ENCODE measurements at places on chromosomes 7 and 10.

DNA sequence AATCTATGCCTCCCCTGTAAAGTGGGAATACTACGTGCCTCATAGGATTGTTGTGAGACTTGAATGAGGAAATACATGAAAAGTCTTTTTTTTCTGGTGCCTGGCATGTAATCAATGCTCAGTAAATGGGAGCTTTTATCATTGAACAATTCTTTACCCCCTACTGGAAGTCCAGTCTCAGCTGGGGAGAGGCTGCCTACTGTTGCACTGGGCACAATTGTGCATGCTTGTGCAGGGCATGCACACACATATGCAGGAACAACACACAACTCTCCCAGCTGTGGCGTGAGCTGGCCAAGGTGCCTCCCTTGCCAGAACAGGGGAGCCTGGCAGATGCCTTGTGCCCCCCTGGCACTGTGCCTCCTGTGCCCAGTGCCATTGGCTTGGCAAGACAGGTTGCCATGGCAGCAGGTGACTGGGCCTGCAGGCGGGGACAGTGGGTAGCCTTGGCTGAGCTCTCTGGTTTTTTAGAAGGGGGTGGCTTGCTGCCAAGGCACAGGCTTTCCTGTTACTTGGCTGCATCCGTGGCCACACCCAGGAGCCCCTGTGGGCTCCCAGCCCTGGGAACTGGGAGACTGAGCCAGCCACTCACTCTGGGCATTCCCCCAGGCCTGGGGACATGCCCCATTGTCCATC lies 16.1 kb upstream of the PALD1 start:
- DNase-seq = peak; percentile 44

- no peak for DNase-seq
Measured at GRCh38 chr7:120869700-120870099, 11.8 kb upstream of the TSPAN12 start.

DNA sequence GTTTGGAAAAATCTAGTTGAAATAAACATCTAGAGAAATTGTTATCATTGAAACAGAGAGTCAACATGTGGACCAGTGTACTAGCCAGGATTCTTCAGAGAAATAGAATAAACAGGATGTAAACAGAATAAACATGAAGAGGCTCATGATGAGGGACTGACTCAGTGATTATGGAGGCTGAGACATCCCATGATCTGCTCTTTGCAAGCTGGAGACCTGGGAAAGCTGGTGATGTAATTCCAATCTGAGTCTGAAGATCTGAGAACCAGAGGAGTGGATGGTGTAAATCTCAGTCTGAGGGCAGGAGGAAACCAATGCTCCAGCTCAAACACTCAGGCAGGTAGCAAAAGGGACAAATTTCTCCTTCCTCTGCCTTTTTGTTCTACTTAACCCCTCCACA lies 62.9 kb upstream of the FAM180A start:
- no peak for DNase-seq

- DNase-seq = no peak
Measured at GRCh38 chr10:26385443-26385842, 52.7 kb upstream of the APBB1IP start.

DNA sequence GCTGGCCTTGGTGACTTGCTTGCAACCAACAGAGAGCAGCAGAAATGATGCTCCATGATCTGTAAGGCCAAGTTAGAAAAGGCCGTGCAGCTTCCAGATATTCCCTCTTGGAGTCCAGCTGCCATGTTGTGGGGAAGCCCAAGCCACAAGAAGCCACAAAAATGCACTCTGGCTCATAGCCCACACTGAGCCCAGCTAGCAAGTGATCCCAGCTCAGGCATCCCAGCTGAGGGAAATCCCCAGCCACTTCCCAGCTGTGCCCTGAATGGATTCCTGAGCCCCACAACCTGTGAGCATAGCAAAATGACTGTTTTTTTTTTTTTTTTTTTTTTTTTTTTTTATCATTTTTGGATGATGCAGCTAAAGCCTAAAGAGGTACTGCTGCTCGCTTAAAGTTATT lies 11.1 kb upstream of the SDK1 start:
- no peak for DNase-seq

GRCh38 chr10:121593281-121594075 lies 4.8 kb downstream of the FGFR2 start:
- no peak for DNase-seq

GRCh38 chr7:84363741-84364140 lies 169.2 kb upstream of the SEMA3A start:
- DNase-seq = no peak

GRCh38 chr10:92530891-92531535 lies 42.9 kb downstream of the IDE start:
- no peak for DNase-seq

GRCh38 chr10:133123050-133123745 lies 35.5 kb downstream of the ADGRA1 start:
- DNase-seq = no peak

GRCh38 chr10:132904181-132904813 lies 38.1 kb downstream of the CFAP46 start:
- peak; percentile 38 for DNase-seq

- no peak for DNase-seq
Measured at GRCh38 chr10:133103311-133103910, 15.7 kb downstream of the ADGRA1 start.

GRCh38 chr7:102874166-102874829 lies 38.5 kb upstream of the LRRC17 start:
- DNase-seq = peak; percentile 83

DNA sequence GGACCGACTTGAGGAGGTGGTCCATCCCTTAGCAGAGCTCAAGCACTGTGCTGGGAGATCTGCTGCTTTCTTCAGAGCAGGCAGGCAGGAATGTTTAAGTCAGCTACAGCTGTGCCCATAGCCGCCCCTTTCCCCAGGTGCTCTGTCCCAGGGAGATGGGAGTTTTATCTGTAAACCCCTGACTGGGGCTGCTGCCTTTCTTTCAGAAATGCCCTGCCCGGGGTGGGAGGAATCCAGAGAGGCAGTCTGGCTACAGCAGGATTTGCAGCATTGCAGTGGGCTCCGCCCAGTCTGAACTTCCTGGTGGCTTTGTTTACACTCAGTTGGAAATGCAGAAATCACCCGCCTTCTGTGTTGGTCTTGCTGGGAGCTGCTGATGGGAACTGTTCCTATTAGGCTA lies 51.2 kb upstream of the SEMA3A start:
- no peak for DNase-seq

GRCh38 chr7:108623220-108623619 lies 53.5 kb downstream of the DNAJB9 start:
- no peak for DNase-seq

GRCh38 chr7:79880312-79880711 lies 254.3 kb upstream of the GNAI1 start:
- no peak for DNase-seq

DNA sequence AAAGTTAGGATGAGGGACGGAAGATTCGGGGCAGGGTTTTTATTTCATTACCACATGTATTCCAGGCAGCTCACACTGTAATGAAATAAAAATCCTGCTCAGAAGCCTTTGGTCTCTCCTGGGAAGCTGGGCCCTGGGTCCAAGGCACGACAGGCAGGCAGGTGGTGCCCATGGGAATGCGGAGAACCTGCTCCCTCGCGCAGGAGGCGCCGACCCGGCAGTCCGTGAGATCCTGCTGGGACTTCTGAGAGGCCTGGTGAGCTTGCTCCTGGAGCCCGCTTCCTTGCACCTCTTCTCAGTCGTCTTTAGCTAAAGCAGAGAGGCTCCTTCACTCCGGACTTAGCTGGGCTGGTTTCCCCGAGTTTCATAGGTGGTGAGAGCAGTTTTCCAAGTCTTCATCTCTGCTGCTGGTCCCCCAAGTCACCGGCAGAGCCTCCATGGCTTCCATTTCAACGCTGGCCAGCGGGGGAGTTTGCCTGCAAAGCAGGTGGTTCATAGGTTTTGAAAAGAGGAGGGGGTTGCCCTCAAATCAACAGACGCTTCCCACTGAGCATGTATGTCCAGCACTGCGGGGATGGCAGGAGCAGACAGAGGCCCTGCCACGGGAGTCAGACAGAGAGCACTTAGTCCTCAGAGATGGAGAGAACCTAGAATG lies 24.5 kb downstream of the IL15RA start:
- DNase-seq = no peak

- DNase-seq = no peak
Measured at GRCh38 chr10:33743429-33743857, 409.0 kb upstream of the NRP1 start.

- peak; percentile 96 for DNase-seq
Measured at GRCh38 chr10:89327803-89328441, at the start of gene IFIT3. TSS of gene IFIT3 (plus strand) at chr10:89327997. CDS start at chr10:89328074, 77 bp downstream.

GRCh38 chr7:132030086-132030568 lies 473.7 kb upstream of the PODXL start:
- no peak for DNase-seq

- DNase-seq = no peak
Measured at GRCh38 chr10:124691421-124692099, 52.6 kb downstream of the FAM53B start.

- no peak for DNase-seq
Measured at GRCh38 chr7:105098863-105099515, 85.0 kb downstream of the KMT2E start.

- no peak for DNase-seq
Measured at GRCh38 chr7:20128001-20128400, 89.2 kb downstream of the MACC1 start.

- DNase-seq = no peak
Measured at GRCh38 chr10:122113945-122114747, 125.2 kb downstream of the TACC2 start.

GRCh38 chr7:1234881-1235500 lies 2.3 kb downstream of the UNCX start:
- no peak for DNase-seq

- DNase-seq = no peak
Measured at GRCh38 chr7:26151650-26151952, 397 bp upstream of the NFE2L3 start.

DNA sequence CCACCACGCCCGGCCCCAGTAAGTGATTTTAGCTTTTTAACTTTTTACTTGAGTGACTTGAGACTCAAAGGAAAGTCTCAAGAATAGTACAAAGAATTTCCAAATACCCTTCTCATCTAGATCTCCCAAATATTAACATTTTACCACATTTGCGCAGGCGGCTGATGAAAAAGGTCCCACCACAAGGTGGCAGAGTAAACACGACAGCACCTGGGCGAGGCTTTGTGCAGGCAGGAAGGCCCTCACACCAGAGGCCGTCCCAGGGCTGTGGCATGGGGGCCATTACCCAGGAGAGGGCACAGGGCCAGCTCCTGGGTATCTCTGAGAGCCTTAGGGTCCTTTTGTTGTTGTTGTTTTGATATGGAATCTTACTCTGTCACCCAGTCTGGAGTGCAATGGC lies 50.0 kb upstream of the WIPI2 start:
- DNase-seq = peak; percentile 31

GRCh38 chr7:11592699-11593098 lies 239.3 kb downstream of the THSD7A start:
- DNase-seq = no peak

DNA sequence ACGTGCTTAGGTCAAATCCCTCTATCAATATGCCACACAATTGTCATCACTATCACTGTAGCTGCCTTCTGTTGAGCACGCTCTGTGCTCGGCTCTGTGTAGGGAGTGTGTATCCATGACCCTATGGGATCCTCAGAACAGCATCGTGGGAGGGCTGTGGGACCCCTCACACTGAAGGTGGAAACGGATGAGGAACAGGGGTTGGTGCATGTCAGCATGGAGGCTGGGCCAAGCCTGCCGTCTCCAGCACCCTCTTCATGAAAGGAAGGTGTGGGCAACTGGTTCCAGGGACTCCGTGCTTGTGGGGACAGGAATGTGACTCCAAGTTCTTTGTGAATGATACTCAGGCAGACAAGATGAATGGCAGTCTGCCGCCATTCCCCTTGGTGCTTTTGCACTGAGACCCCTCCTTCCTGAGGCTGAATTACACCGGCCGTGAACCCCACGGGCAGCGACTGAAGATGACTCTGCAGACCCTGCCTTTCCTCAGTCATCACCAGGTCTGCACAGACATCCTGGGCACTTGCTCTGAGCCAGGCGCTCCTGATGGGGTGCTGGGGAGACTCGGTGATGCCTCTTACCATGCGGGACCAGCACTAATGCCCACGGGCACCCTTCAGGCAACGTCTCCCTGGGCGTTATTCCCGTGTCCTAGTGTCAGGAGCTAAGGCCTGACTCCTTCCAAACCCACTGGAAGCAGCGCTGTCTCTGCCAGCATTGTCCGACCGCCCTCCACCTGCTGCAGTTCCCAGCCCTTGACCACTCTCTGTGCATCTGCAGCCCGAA lies 495.2 kb downstream of the TCERG1L start:
- no peak for DNase-seq

DNA sequence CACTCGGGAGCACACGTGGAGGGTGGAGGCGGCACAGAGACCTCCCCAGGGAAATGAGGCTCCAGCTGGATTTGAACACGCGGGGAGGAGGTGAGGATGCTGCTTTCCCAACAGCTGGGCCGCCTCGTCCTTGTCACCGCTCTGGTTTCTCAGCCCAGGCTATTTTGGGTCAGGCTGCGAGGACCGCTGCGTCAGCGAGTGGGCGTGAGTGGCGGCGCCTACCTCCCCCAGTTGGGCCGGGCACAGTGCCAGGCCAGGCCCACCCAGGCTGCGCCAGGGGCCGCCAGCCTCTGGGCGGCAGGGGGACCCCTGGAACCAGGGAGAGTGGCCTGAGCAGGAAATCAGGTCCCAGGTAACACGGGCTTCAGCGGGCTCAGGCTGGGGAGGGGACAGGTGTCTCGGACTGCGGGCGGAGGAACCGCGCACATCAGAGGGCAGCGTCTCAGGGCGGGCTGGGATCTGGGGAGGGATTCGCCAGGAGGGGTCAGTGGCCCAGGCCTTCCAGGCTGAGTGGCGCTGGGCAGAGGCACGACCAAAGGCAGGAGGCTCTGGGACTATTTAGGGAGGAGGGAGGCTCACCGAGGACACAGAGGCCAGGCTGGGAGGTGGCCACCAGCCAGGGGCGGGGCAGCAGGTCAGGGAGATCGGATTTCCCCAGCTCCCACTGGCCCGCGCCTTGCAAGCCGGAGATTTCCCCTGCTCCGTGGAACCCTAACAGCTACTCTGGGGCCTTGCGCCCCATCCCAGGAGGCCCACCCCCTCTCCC lies 125.2 kb upstream of the RET start:
- DNase-seq = peak; percentile 4

GRCh38 chr10:14489522-14490177 lies 158.9 kb upstream of the FRMD4A start:
- no peak for DNase-seq

DNA sequence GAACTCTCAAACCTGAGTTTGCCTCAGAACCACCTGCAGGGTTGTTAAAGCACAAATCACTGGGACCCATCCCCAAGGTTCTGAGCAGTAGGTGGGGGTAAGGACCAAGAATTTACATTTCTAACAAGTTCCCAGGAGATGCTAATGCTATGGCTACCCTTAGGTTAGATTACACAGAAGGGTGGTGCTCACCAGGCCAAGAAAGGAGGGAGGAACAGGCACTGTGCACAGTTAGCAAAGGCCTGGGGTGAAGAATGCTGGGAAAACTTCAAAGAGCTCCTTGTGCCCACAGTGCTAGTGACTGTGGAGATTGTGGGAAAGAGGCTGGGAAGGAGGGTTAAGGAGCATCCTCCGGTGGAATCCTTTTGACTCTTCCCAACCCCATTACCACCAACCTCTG lies 8.7 kb upstream of the PRSS2 start:
- DNase-seq = no peak

- DNase-seq = no peak
Measured at GRCh38 chr7:55912748-55913158, 25.5 kb downstream of the ZNF713 start.

All from EH (cell line).